ENCODE measurements at places on chromosomes 12 and 14. TPM values are rescaled to one million over a fixed set of nuclear protein-coding genes. Genes with fewer than 3 reads are reported as not detected.

The ADAMTS20 gene
- total RNA-seq: not detected

The P2RX7 gene
- total RNA-seq: 8.6 TPM

The ACSM4 gene
- total RNA-seq: not detected

The CLEC4D gene
- total RNA-seq: not detected

The ACVRL1 gene
- total RNA-seq: 115 TPM

All from vagina (tissue), 2 donors.